Activated CD4-positive, alpha-beta memory T cell treated with anti-CD3 and anti-CD28 coated beads, Interleukin-2, amount 10 ng/mL, durations not matched to agents 7 days and 5 days (primary cell): ENCODE measurements at places on chromosomes 2 and 18.

- no peak for DNase-seq
- no peaks in the 10 kb centered on the region for H3K36me3 ChIP-seq
- no peak overlapping the region for H3K27ac ChIP-seq
- H3K4me1 ChIP-seq, result no peaks in the 10 kb centered on the region
- H3K27me3 ChIP-seq, result no peaks in the 10 kb centered on the region
Measured at GRCh38 chr2:118633371-118634018, 214.0 kb downstream of the EN1 start.

DNA sequence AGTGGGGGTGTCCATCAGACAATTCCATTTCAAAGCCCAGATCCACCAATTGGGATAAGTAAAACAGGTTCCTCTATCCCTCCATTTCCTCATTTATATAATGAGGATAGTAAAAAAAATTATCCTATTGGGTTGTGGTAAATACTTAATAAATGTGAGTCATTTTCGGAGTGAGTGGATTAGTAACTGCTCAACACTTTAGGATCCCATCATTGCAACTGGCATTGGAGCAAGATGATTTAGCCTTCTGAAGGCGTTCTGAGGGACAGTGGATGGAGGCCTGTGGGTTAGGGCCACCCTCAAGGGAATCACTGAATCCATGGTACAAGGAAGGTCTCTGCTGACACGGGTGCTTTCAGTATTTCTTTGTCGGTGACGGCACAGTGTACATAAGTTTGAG lies 108.6 kb upstream of the FZD7 start:
- no peak overlapping the region for H3K4me3 ChIP-seq
- no peaks in the 10 kb centered on the region for H3K36me3 ChIP-seq
- H3K27ac ChIP-seq, result no peak overlapping the region
- H3K4me1 ChIP-seq, result no peaks in the 10 kb centered on the region
- DNase-seq, result no peak

DNA sequence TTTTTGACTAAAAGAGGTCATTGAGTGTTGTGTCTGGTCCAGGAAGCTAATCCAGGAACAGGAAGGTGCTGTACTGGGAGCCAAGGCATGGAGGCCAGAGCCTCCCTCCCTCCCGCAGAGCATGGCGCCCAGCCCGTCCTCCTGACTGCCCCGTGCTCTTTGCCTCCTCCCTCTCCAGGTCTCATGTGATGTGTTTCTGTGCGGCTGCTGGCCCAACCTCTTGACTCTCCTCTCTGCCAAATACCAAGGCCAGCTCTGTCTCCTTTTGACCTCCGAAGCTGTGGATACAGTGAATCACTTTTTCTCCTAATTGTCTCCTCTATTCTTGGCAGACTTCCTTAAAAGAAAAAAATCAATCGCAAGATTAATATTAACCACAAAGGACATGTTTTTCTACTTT lies 284.1 kb downstream of the PHLPP1 start:
- H3K4me1 ChIP-seq, result no peaks in the 10 kb centered on the region
- H3K27ac ChIP-seq, result no peak overlapping the region
- no peak overlapping the region for H3K4me3 ChIP-seq
- peaks cover 26% of the 10 kb centered on the region for H3K27me3 ChIP-seq
- no peak for DNase-seq
- no peaks in the 10 kb centered on the region for H3K36me3 ChIP-seq

DNA sequence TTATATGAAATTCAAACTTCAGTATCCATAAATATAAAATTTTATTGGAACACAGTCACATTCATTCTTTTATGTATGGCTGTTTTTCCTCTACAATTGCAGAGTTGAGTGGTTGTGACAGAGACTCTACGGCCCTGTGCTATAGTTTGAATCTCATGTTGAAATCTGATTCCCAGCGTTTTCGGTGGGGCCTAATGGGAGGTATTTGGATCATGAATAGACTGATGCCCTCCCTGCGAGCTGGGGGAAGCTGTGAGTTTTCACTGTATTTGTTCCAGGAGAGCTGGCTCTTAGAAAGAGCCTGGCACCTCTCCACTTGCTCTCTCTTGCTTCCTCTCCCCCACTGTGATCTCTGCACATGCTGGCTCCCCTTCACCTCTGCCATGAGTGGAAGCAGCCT lies 1.7 kb downstream of the PFN4 start:
- H3K4me1 ChIP-seq, result peaks cover 17% of the 10 kb centered on the region
- no peaks in the 10 kb centered on the region for H3K36me3 ChIP-seq
- H3K4me3 ChIP-seq, result no peak overlapping the region
- no peak overlapping the region for H3K27ac ChIP-seq
- no peaks in the 10 kb centered on the region for H3K27me3 ChIP-seq

GRCh38 chr2:100800915-100801314 lies 19.0 kb upstream of the NPAS2 start:
- H3K27ac ChIP-seq, result no peak overlapping the region
- no peaks in the 10 kb centered on the region for H3K36me3 ChIP-seq
- no peak for DNase-seq
- H3K4me1 ChIP-seq, result no peaks in the 10 kb centered on the region
- no peaks in the 10 kb centered on the region for H3K27me3 ChIP-seq

GRCh38 chr18:8142131-8142711 lies 467.0 kb upstream of the RAB12 start:
- H3K4me3 ChIP-seq, result no peak overlapping the region
- DNase-seq, result no peak
- no peaks in the 10 kb centered on the region for H3K27me3 ChIP-seq
- no peaks in the 10 kb centered on the region for H3K4me1 ChIP-seq
